ENCODE measurements at places on chromosomes 11 and 22.
A peak's percentile ranks its signal among the peaks of the same experiment; 100 is the strongest.

- no peak for DNase-seq
Measured at GRCh38 chr22:45006964-45007390, 2.8 kb downstream of the PHF21B start.

DNA sequence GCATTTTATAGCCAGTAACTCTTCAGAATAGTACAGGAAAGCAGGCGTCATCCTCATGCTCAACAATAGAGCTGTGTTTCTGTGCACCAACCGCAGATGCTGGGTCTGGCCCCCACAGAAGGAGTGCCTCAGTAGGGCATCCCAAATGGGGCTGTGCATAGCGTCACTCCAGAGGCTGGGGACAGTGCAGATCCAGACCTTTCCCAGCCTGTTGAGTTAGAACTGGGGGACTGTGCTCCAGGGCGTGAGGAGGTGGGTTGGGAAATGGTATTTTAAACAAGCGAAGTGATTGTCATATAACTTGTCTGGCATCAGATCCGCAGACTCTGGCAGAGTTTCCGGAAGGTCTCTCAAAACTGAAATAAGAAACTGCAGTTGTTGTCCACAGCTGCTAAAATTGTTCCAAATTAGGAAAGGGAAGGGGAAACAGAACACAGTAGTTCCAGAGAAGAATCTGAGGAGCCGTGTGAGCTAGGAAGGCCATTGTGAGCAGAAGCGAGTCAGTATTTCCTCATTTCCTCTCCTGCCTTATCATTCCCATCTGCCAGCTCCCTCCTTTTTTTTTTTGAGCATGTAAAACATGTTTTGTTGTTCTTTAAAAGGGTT, 52.2 kb downstream of the JAM3 start:
- peak; percentile 52 for DNase-seq

DNA sequence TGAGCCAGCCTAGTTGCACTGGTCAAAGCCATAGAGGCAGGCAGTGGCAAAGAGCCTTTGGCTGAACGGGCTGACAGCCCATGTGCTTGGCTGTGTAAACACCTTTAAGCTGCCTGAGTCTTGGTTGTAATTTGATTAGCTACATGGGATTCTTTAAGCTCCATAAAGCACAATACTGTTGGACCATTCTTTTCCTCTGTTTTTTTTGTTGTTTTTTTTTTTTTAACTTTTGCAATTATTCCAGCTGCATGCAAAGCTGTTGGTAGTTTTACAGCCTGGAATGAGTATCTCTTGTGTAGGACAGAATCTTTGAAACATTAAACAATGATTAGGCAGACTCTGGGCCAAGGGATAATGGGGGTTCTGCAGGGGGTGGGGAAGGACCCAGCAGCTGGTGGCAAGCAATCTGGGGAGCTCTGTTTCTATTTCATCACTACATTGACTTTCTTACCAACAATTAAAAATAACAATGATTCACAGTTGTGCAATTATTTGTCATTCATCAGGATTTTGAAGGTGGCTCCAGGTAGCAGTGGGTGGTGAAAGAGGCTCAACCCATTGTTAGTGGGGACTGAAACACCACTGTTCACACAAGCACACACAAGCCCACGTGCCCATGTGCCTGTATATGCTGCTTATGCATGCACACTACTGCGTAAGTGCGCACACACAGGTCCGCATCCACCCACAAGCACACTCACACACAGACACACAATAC, 69.5 kb upstream of the CSNK2A3 start:
- DNase-seq, result no peak

- DNase-seq, result no peak
Measured at GRCh38 chr11:77440678-77441077, 33.2 kb downstream of the PAK1 start.

GRCh38 chr11:94525546-94526324, 13.5 kb downstream of the C11orf97 start:
- peak; percentile 74 for DNase-seq

- DNase-seq, result peak; percentile 75
Measured at GRCh38 chr11:64165842-64166635, at the start of gene MACROD1. Gene MACROD1, minus strand, starts transcription at chr11:64166113. Its CDS starts 119 bp downstream, at chr11:64165994.

DNA sequence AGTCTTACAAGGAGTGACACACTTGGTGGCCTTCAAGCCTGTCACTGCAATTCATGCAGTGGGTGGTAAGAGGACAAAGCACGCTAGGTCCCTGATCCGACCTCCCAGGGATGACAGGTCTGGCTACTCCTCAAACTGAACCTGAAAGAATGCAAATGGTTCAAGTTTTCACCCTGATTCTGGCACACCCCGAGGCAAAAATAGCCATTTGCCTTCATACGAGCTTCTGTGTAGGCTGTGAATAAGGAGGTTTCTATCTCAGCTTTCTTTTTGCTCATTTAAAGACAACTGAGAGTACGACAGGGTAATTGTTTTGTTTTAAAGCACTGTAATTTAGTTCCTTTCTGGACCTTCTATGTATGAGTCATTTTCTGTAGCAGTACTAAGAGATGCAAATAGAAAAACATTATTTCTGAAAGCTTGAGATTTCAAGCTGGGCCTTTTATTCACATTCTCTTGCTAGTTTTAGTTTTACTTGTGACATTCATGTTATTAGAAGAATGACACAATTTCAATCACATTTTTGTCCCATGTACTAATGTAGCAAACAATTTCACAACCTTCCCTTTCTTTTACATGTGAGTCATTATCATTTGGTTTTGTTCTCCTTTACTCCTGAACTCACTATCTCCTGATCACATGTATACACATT, 56.6 kb upstream of the FDX1 start:
- DNase-seq, result peak; percentile 60

DNA sequence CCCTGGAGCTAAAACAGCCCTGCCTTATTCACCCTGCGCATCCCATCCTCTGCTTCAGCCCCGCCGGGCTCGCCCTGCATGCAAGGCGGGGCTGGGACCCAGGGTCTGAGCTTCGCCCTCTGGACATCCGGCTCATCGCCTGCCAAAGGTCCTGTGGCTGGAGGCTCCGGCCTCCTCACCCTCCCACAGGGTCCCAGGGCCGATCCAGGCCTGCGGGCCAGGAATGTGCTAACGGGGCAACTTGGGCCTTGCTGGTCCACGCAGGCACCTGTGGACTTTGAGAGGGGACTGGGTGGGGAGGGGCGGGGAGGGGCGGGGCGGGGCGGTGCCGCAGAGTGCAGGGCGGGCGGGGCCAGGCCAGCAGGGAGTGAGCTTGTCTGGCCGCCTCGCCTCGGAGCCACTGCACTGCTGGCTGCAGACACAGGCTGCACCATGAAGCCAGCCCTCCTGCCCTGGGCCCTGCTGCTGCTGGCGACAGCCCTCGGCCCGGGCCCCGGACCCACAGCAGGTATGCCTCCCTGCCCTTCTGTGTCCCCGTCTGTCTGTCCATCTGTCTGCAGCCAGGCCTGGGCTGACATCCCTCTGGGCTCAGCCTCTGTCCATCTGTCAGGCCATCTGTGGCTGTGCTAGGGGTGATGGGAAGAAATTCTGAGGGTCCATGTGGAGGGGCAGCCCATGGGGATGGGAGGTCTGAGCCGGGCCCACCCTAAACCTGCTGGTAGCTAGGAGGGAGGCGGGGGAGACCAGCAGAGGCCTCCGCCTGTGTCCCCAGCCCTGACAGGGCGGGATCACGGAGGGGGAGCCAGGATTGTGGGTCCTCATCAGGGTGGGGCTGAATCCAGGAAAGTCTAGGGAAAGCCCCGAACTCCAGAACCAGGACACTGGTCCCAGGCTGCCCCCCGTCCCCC, at the start of gene SUSD2:
Gene SUSD2 (plus strand): TSS at position 400 of the 908 bp plus-strand sequence. CDS start 33 bp downstream, at position 433.
- DNase-seq, result no peak

Data from IMR-90 (cell line).